ENCODE measurements at places on chromosomes 6 and 20.

GRCh38 chr6:1472643-1473042, 83.3 kb downstream of the FOXF2 start:
- DNase-seq, result no peak

DNA sequence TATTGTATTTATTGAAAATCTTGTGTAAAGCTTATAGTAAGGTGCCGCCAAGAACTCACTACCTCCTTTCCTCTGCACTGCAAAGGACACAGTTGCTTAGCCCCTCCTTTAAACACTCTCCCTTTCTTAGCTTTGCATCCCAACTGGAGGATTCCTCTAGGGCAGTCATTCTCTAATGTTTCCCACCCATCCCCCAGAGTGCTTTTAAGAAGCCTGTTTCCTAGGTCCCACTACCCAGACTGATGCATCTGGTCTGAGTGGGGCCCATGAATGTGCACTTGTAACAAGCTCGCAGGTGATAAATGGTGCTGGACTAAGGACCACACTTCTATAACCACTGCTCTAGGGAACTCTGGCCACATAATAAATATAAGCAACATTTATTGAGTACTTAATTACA, 55.2 kb downstream of the B4GALT5 start:
- DNase-seq, result no peak

DNA sequence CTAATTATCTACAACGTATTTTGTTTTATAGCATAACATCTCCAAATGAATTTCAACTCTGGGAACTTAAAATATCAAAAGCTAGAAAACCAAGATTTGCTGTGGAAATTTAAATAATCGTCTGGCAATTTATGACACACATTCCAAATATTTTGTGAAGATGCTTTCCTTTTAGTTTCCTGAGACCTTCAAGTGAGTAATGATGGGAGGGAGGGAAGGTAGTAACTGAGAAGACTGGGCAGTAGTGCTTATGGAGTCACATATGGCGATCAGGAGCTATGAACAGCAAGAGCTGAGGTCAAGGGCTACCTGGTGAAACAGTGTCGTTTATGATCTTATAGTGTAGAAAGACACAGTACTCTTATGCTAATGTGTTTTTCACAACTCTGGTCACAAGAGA, 178.2 kb upstream of the THEMIS start:
- no peak for DNase-seq

DNA sequence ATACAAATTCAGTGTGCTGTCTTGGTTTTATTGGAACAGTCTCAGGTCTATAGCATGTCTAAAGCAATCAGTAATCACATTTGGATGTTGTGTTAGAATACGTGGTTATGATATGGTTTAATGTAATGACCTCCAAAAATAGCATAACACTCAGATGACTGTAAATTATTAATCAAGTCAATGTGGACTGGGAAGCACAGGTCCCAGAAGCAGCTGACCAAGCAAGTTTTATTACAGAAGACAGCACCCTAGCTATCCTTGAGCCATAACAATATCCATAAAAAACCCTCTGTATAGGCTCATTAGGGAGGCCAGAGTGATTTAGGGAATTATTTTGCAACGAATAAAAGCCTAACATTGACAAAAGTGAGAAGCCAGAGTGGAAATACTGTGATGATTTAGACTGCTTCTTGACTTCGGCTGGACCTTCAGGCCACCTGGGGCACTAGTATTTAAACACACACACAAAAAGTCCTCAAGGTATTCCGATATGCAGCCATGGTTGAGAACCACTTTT, 66.9 kb downstream of the RSPH3 start:
- DNase-seq, result no peak

- no peak for DNase-seq
Measured at GRCh38 chr20:46330072-46330763, 21.9 kb upstream of the CDH22 start.

GRCh38 chr20:53763707-53764414, 170.2 kb upstream of the ZNF217 start:
- no peak for DNase-seq

DNA sequence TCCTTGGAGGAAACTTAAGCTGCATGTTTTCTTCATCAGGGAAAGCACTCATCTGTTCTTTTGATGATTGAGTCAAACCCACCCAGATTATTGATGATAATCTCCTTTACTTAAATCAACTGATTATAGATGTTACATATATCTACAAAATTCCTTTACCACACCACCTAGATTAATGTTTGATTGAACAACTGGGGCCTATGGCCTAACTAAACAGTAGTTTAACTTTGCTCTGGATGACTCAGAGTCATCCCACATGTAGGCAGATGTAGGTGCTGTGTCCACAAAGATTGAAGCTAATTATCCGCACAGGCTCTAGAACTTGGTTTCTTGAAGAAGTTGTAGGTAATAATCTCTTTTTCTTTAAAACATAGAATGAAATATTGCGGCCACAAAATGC, 42.2 kb downstream of the PKIB start:
- no peak for DNase-seq

- DNase-seq, result no peak
Measured at GRCh38 chr6:34020278-34020677, 125.6 kb downstream of the GRM4 start.

GRCh38 chr6:3849681-3850450, 693 bp downstream of the FAM50B start:
- DNase-seq, result no peak

DNA sequence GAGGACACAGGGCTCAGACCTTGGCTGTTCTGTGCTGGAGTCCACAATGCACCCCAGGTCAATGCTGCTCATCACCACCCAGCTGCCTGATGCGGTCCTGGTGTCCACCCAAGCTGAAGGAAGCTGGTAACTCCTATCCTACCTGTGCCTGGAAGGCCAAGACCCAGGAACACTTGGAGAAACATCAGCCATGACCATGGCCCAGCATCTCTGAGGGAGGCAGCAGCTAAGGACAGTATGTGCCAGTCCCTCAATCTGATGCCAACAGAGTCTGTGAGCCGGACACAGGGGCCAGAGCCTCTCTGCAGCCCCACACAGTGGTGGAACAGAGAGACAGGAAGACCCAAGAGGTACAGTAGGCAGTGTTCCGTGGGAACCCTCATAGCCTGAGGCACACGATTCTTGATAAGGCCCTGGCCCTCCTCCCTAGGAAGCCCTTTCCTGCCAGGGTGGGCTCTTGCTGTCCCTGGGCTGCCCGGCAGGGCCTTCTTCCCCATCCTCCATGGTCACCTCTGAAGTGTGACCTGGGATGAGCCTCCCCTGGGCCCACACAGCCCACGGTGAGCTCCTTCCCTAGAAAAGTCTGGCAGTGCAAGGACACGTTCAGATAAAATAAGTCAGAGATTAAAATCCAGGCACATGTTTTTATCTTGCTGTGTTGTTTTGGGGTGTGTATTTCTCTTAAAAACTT, 170.7 kb downstream of the THBS2 start:
- DNase-seq, result no peak

GRCh38 chr6:45655745-45656476, 278.2 kb upstream of the SUPT3H start:
- no peak for DNase-seq

DNA sequence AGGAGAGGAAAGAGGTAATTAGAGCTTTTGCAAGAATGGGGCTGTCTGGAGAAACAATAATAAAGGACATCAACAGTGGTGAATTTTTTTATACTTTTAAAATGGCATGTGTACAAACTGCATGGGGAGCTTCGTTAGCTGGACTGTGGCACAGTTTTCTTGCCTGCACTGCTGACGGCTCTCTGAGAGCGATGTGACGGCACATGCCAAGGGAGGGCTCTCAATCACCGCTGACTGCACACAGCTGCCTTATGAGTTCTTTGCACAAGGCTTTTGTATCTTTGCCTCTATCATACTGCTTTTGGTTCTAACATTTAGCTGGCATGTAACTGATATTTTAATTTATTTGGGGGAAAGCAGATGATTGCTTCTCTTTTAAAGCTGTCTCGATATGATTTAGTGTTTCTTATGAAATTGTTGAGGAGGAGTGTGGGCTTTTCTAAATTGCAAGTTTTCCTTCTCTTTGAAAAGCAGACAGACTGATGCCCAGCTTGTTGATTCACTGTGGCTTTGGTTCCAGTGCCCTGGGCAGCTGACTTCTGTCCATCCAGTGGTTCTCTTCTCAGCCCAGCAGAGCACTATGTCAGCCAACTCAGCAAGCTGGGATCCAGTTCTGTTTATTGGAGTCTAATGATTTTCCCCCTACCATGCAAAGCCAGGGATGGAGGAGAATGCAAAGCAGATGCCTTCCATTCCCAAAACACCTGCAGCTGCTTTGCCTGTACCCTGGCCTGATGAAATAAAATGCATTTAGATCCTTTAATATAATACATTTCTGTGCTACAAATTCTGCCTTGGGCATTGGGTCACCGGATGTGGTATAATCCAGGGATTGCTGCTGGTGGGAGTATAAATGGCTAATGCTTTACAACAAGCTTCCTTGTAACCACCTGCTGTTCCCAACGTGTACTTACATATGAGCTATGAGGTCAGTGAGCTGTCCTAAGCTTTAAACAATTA, 323.9 kb downstream of the ZFAND3 start:
- no peak for DNase-seq

- DNase-seq, result peak; percentile 17
Measured at GRCh38 chr20:53699906-53700305, 106.3 kb upstream of the ZNF217 start.

DNA sequence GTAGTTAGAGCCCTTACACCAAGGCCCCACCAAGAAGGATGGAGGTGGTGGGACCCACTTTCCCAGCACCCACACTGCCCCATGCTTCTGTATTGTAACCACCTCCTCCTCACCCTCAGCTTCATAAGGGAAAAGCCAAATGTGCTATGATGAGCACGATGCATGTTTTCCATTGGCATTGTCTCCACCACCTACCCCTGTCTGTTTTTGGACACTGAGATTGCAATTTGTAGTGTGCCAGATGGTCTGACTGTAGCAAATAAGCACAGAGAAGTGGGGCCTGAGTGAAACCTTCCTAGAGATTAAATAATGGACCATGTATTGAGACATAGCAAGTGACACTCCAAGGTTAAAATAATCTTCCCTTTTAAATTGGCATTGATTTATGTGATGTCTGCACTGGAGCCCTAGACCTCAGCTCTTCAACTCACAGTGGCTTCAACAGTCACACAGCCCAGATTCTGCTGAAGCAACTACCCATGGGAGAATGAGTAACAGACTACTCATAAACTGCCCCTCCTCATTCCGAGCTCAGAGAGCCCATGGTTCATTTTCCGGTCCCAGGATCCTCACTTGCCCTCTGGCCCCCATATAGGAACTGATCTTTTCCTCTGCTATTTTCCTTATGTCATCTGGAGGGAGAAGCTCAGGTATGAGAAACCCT, 177.9 kb downstream of the COL9A1 start:
- DNase-seq, result no peak

DNA sequence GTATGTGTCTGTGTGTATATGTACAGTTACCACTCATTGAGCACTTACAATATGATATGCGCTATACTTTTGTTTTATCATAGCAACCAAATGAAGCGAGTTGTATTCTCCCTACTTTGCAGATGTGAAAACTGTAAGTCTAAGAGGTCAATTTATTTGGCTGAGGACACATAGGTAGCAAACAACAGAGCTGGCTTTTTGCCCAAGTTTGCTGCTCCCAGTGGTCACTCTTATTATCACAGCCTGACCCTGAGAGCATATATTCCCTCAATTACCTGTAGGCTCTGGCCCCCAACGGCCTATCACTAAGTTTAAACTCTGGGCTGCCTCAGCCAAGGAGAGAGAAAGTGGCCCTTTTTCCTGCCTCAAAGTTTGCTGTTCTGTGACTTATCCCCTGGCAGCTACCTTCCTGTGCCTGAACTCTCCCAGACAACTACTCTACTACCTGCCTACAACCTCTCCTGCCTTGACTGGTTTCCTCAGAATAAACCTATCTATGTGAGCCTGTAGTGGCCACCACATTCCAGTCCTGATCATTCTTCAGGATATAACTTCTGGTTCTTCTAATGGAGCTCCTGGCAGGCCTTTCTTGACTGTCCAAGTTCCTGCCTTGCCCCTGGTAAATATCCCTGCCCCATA, 221.8 kb downstream of the FRK start:
- peak; percentile 11 for DNase-seq

DNA sequence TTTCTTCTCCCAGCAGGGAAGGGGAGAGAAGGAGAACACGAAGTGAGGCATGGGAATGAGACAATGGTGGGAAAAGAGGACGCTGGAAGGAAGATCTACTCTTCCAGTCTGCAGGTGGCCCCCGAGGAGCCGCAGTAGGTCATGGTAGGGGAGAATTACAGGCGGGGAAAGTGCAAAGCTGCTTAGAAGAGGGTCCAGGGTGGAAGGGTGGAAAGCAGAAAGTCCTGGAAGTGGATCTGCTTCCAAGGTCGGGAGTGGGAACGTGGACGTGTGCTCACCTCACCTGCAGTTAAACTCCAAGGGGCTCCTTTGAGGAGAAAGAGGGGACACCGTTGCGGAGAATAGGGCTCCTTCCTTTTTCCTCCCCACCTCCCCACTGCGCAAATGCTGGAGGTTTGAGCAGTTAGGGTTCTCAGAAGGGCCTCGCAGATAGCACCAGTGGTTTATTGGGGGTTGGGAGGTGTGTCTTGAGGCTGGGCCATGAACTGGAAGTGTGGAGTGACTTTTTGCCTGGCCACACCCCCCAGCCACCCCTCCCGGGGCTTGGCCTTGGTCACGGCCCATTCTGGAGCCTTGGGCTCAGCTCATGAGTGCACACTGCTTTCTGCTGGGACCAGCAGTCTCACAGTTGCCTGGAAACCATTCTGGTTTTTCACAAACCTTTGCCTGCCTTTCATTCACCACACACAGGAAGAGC, 100.4 kb upstream of the MLN start:
- no peak for DNase-seq

GRCh38 chr6:156430386-156430785, 346.8 kb upstream of the ARID1B start:
- no peak for DNase-seq

DNA sequence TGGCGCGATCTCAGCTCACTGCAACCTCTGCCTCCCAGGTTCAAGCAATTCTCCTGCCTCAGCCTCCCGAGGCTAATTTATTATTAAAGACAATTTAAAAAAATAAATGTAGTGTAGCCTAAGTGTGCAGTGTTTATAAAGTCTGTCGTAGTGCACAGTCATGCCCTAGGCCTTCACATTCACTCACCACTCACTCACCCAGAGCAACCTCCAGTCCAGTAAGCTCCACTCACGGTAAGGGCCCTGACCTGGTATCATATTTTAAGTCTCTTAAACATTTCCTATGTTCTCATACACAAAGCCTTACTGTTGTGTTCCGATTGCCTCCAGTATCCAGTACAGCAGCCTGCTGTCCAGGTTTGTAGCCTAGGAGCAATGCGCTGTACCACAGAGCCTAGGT, 168.2 kb upstream of the FOXQ1 start:
- no peak for DNase-seq

DNA sequence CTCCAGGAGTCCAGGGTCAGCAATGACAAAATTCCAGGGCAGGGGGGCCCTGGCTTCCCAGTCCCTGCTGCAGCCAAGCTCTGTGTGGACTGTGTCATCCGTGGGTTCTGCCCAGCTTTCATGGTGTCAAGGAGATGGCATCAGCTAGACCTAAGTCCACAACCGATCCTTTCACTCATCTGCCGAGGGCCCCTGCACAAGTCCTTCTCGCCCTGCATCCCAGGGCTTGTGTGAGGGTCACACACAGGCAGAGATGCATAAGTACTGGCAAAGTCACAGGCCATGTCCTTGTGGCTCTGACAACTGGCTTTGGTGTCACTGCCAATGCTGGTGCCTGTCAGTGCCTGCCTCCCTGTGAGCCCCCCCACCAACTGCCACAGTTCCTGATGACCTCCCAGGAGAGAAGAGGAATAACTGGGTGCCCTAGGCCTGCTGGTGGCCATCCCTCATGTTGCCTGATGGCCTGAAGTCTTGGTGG, 181.4 kb upstream of the CST7 start:
- DNase-seq, result no peak
